ENCODE measurements at places on chromosomes 16 and 17.

- H3K4me3 ChIP-seq: no peak overlapping the region
- H3K27ac ChIP-seq: no peak overlapping the region
- H3K4me1 ChIP-seq: peaks cover 7% of the 10 kb centered on the region
Observed at GRCh38 chr17:41989702-41990419, 23.3 kb downstream of the CNP start.

- no peaks in the 10 kb centered on the region for H3K36me3 ChIP-seq
- DNase-seq: no peak
- H3K27ac ChIP-seq: no peak overlapping the region
Observed at GRCh38 chr16:29009838-29010166, 24.9 kb downstream of the LAT start.

GRCh38 chr16:70250748-70251628 lies 752 bp downstream of the EXOSC6 start:
- H3K27ac ChIP-seq: peak overlapping the region; percentile 74
- H3K4me3 ChIP-seq: peak overlapping the region; percentile 43
- no peaks in the 10 kb centered on the region for H3K27me3 ChIP-seq
- peak; percentile 40 for DNase-seq
- H3K36me3 ChIP-seq: peaks cover 37% of the 10 kb centered on the region
- peaks cover 3% of the 10 kb centered on the region for H3K4me1 ChIP-seq

DNA sequence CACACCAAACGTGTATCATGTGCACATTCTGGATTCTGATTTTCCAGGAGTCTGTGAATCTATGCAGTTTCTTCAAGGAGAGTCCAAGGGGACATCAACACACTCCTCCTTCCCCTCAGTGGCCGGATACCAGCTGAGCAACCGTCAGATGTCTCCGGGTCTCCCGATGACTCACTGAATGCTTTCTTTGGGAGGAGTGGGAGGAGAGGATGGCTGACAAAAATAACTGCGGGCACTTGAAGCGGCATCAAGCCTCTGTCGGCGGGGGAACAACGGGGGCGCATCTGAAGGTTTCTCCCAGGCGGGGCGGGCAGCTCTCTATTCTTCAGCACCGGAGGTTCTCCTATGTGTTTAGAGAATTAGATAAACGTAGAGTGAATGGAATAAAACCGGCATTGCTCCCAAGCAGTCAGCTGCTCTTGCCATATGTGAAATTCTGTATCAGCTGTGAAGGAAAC lies 24.6 kb upstream of the LRRC75A start:
- no peak overlapping the region for H3K27ac ChIP-seq
- H3K4me1 ChIP-seq: peaks cover 19% of the 10 kb centered on the region
- peak; percentile 70 for DNase-seq
- no peaks in the 10 kb centered on the region for H3K27me3 ChIP-seq
- H3K4me3 ChIP-seq: no peak overlapping the region
- H3K36me3 ChIP-seq: no peaks in the 10 kb centered on the region

- H3K4me3 ChIP-seq: peak overlapping the region; percentile 68
- H3K27ac ChIP-seq: peak overlapping the region; percentile 89
- H3K27me3 ChIP-seq: no peaks in the 10 kb centered on the region
- peak; percentile 87 for DNase-seq
- peaks cover 9% of the 10 kb centered on the region for H3K4me1 ChIP-seq
- H3K36me3 ChIP-seq: no peaks in the 10 kb centered on the region
Observed at GRCh38 chr16:2881783-2882649, 999 bp upstream of the FLYWCH2 start.

GRCh38 chr16:20259541-20259940 lies 67.8 kb downstream of the GP2 start:
- no peaks in the 10 kb centered on the region for H3K36me3 ChIP-seq
- no peak for DNase-seq
- no peaks in the 10 kb centered on the region for H3K4me1 ChIP-seq
- no peak overlapping the region for H3K4me3 ChIP-seq

DNA sequence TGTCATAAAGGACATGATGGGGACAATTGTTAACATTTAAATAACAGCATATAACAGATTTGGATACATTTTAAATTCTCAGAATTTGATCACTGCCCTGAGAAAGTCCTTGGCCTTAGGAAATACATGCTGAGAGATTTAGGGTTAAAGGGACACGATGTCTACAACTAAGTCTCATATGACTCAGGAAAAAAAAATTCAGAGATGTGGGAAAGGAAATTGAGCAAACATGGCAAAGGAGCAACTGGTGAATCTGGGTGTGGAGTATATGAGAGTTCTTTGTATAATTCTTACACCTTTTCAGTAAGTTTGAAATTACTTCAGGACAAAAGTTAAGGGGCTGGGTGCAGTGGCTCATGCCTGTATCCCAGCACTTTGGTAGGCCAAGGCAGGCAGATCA lies 18.2 kb downstream of the MPP3 start:
- no peak overlapping the region for H3K4me3 ChIP-seq
- peaks cover 2% of the 10 kb centered on the region for H3K36me3 ChIP-seq
- H3K27me3 ChIP-seq: no peaks in the 10 kb centered on the region
- no peak overlapping the region for H3K27ac ChIP-seq
- DNase-seq: no peak

DNA sequence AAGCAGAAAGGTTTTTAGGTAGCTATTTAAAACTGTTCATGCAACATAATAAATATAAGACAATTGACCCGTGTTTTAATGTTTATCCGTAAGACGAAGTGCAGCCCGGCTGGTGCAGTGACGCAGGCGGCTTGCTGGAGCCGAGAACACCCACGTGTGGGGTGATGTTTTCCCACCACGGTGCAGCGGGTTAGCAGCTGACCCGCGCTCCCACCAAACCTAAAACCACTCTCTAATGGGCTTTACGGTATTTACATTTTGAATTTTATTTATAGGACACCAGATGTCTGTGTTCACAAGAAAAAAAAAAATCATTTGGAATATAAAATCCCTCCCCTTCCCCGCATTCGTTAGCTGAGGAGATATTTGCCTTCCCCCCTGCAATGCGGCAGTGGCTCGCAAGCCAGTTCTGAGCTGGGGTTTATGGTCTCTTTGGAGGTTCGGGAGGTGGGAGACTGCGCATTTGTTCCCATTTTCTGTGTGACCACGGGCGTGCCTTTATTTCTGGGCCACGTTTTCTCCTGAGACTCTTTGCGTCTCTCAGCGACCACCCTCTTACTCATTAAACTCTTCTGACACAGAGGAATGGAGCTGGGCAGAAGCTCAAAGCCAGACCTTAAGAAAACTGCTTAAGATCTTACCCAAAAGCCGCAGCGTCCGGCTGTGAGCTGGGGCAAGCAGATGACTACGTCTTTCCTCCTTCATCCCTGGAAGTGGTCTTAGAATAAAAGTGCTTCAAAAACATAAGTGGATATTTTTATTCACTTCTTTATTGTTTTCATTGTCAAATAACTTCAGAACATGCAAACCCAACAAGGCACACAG lies 301.1 kb downstream of the IRF8 start:
- peak overlapping the region; percentile 1 for H3K4me3 ChIP-seq
- H3K27me3 ChIP-seq: peaks cover 63% of the 10 kb centered on the region
- peak; percentile 56 for DNase-seq
- peak overlapping the region; percentile 92 for H3K27ac ChIP-seq
- H3K36me3 ChIP-seq: no peaks in the 10 kb centered on the region

GRCh38 chr17:38440614-38441397 lies 12.5 kb downstream of the ARHGAP23 start:
- no peaks in the 10 kb centered on the region for H3K36me3 ChIP-seq
- no peak overlapping the region for H3K27ac ChIP-seq
- H3K4me3 ChIP-seq: no peak overlapping the region
- H3K27me3 ChIP-seq: no peaks in the 10 kb centered on the region

DNA sequence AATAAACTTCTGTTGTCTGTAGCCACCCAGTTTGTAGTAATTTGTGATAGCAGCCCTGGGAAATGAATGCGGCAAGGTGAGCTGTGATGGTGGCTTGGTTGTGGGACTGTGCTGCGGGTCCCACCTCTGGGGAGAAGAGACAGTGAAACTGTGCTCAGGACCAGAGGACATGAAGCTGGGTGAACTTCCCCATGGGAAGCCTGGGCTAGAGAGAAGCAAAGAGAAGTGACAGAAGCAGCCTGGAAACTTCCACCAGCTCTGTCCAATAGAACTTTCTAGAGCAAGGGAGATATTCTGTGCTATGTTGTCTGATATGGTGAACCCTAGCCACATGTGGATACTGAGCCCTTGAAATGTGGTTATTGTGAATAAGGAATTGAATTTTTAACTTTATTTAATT lies 51.5 kb upstream of the EMP2 start:
- no peak overlapping the region for H3K4me3 ChIP-seq
- H3K4me1 ChIP-seq: no peaks in the 10 kb centered on the region
- no peak overlapping the region for H3K27ac ChIP-seq
- no peak for DNase-seq
- H3K27me3 ChIP-seq: no peaks in the 10 kb centered on the region

GRCh38 chr16:60675022-60675421 lies 1361.2 kb downstream of the CDH8 start:
- no peak overlapping the region for H3K4me3 ChIP-seq
- H3K36me3 ChIP-seq: no peaks in the 10 kb centered on the region
- DNase-seq: no peak
- H3K27me3 ChIP-seq: no peaks in the 10 kb centered on the region

DNA sequence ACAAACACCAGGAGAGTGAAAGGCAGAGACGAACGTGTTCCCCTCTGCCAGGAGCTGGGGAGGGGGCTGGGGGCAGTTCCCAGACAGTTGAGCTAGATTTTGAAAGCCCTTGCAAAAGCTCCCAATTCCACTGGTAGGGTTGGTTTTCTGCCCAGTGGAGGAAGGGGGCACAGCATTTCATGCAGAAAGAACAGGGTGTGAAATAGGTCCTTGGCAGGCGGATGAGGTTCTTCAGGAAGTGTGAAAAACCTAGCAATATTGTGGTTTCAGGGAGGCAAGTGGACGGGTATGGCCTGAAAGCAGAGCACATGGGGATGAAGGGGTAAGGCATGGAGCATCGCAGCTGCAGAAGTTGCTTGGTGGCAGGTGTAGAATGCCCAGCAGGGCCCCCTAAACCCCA lies 248.3 kb downstream of the KATNIP start:
- no peak overlapping the region for H3K4me3 ChIP-seq
- H3K27ac ChIP-seq: no peak overlapping the region
- no peaks in the 10 kb centered on the region for H3K27me3 ChIP-seq
- H3K4me1 ChIP-seq: no peaks in the 10 kb centered on the region
- DNase-seq: no peak

DNA sequence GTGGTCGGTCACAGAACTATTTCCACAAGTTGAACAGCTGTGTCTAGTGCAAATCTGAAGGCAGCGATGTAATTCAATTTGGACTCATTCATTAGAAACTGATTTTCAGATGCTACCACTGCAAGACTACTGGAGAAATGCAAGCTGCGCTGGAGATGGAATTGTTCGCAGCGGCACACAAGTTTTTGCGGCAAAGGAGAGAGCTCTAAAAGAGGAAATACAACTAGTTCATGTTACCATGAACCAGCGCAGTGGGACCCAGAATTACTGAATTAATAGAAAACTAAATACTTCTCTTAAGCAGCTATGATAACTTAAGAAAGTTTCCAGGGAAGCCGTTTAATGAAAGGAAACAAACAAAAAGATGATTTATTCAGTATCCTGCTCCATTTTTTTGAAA lies 1.9 kb downstream of the CREBBP start:
- DNase-seq: no peak
- no peaks in the 10 kb centered on the region for H3K27me3 ChIP-seq
- H3K4me3 ChIP-seq: peak overlapping the region; percentile 73
- H3K27ac ChIP-seq: no peak overlapping the region
- H3K4me1 ChIP-seq: peaks cover 26% of the 10 kb centered on the region
- peaks cover 4% of the 10 kb centered on the region for H3K36me3 ChIP-seq

- H3K27ac ChIP-seq: peak overlapping the region; percentile 90
- peak; percentile 53 for DNase-seq
- H3K27me3 ChIP-seq: no peaks in the 10 kb centered on the region
- H3K4me3 ChIP-seq: no peak overlapping the region
- peaks cover 52% of the 10 kb centered on the region for H3K4me1 ChIP-seq
Observed at GRCh38 chr17:16294560-16294959, 58.7 kb downstream of the CENPV start.

- H3K4me1 ChIP-seq: peaks cover 14% of the 10 kb centered on the region
- H3K4me3 ChIP-seq: no peak overlapping the region
- no peaks in the 10 kb centered on the region for H3K36me3 ChIP-seq
- no peaks in the 10 kb centered on the region for H3K27me3 ChIP-seq
Observed at GRCh38 chr16:49552313-49552928, 178.8 kb downstream of the C16orf78 start.

DNA sequence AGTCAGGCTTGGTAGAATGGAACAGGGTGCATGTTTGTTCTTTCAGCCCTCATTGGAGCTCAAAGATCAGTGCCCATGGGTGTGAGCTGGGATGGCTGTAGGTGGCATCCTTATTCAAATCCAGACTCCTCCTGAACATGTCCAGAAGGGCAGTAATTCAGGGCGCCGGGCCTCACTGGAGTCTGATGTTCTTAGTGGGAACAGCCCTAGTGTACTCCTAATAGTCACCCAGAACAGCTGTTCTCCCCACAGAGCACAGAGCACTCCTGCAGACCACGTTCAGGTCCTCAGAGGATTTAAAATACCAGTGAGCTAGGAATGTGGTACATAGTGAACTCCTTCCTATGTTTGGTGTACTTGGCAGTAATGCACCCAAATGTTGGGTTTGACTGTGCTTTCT lies 96.2 kb downstream of the BANP start:
- H3K4me1 ChIP-seq: no peaks in the 10 kb centered on the region
- H3K27ac ChIP-seq: no peak overlapping the region
- H3K36me3 ChIP-seq: peaks cover 36% of the 10 kb centered on the region
- no peak for DNase-seq
- H3K27me3 ChIP-seq: no peaks in the 10 kb centered on the region

DNA sequence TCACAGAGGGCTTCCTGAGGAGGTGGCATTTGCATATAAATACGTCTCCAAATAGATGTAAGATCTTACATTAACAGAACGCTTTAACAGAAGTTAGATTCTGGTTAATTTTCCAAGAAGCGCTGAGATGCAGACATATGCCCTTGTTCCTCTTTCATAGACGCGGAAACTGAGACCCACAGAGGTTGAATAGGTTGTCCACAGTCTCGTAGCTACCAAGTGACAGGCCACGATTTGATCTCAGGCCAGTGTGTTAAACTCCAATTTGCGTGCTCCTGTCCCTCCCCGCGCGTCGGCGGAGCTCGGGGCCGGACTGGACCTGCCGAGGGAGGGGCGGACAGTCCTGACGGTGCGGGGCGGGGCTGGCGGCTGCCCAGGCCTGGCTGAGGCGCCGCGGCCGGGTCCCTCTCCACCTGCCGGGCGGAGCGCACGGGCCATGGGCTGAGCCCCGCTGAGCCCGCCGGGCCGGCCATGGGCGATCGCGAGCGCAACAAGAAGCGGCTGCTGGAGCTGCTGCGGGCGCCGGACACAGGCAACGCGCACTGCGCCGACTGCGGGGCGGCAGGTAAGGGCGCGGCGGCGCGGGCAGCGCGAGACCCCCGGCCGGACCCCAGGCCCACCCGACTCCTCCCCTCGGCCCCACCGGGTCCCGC lies at the start of gene ADAP2:
Gene ADAP2 (plus strand): TSS at position 402 of the 653 bp plus-strand sequence. CDS start 70 bp downstream, at position 472.
- peaks cover 3% of the 10 kb centered on the region for H3K4me1 ChIP-seq
- no peak within 1 kb of the TSS for H3K27ac ChIP-seq
- no peaks in the 10 kb centered on the region for H3K36me3 ChIP-seq

GRCh38 chr16:83301971-83302370 lies 505.8 kb upstream of the HSBP1 start:
- no peaks in the 10 kb centered on the region for H3K4me1 ChIP-seq
- no peaks in the 10 kb centered on the region for H3K36me3 ChIP-seq
- no peak overlapping the region for H3K27ac ChIP-seq
- DNase-seq: no peak

- H3K4me1 ChIP-seq: peaks cover 47% of the 10 kb centered on the region
- H3K27me3 ChIP-seq: no peaks in the 10 kb centered on the region
- peak; percentile 97 for DNase-seq
Observed at GRCh38 chr16:75309899-75310430, 58.5 kb upstream of the BCAR1 start.

All from large intestine (tissue), 12 donors.